ENCODE measurements at places on chromosomes 7 and 10. TPM values are rescaled to one million over a fixed set of nuclear protein-coding genes. Genes with fewer than 3 reads are reported as not detected.

GRCh38 chr7:154610903-154611302, 392.0 kb downstream of the PAXIP1 start:
- H3K4me1 ChIP-seq: no peaks in the 10 kb centered on the region
- no peak overlapping the region for H3K27ac ChIP-seq
- H3K4me3 ChIP-seq: no peak overlapping the region
- no peak for DNase-seq
- H3K36me3 ChIP-seq: no peaks in the 10 kb centered on the region

DNA sequence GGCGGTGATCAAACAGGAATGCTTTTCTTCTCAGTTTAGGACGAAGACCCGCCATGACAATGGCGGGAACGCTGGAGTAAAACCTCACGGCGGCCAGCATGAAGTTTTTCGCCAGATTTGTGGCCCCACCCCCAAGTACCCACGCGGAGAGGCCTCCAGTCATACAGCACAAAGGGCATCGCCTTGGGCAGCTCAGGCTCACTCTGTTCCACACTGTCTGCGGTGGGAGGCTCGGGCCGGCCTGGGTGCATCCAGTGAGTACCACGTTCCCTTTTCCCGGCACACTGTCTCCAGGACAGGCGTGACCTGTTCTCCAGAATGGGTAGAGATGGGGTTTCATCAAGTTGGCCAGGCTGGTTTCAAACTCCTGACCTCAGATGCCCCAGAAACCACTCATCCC, 27.3 kb downstream of the ASB13 start:
- no peaks in the 10 kb centered on the region for H3K4me1 ChIP-seq
- no peak overlapping the region for H3K27ac ChIP-seq
- peaks cover 38% of the 10 kb centered on the region for H3K36me3 ChIP-seq

GRCh38 chr10:6912424-6912823, 332.3 kb upstream of the PRKCQ start:
- peaks cover 4% of the 10 kb centered on the region for H3K4me1 ChIP-seq
- no peak for DNase-seq
- H3K27ac ChIP-seq: no peak overlapping the region
- H3K27me3 ChIP-seq: no peaks in the 10 kb centered on the region
- no peaks in the 10 kb centered on the region for H3K36me3 ChIP-seq
- H3K4me3 ChIP-seq: no peak overlapping the region

DNA sequence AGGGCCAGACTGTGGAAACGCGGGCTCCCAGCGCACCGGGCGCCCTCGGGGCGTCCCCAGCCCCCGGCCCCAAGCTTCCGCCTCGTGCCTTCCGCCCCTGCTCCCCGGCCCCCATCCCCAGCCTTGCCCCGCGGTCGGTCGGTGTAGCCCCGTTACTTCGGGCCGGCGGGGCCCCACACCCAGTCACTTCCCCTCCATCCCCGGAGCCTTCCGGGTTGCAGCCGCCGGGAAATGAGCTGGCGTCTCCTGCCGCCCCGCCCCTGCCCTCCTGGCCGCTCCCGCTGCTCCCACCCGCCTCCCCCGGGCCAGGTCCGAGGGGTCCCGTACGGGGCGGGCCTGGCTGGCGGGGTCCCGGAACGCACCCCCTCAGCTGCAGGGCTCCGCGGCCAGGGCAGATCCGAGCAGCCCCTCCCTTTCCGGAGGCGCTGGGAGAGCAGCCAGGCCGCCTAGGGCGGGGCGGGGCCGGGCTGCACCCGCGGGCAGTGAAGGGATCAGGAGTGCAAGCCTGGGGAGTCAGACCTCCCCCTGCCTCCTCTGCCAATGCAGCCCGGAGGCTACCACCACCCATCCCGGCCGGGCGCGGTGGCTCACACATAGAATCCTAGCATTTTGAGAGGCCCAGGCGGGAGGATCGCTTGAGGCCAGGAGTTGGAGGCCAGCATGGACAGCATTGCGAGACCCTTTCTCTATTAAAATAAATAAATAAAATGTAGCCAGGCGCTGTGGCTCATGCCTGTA, 709 bp downstream of the ARPC1B start:
- peak overlapping the region; percentile 82 for H3K4me3 ChIP-seq
- DNase-seq: peak; percentile 76
- no peaks in the 10 kb centered on the region for H3K4me1 ChIP-seq
- H3K36me3 ChIP-seq: peaks cover 11% of the 10 kb centered on the region
- peak overlapping the region; percentile 90 for H3K27ac ChIP-seq

DNA sequence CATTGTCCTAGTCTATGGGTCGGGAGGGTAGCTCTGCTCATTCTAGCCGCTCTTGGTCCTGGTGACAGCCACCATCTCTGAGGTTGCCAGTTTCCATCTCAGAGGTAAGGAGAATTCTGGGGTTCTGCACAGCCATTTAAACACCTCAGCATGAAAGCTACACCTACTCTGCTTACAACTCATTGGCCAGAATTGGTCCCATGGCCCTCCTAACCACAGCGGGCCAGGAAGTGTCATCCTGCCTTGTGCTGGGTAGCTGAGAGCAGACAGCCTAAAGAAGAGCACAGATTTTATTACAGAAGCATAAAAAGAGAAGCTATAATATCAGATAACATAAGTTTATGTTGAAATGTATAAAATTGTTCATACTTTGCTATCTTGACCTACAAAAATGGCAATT, 152.7 kb downstream of the HECW1 start:
- no peaks in the 10 kb centered on the region for H3K36me3 ChIP-seq
- H3K4me1 ChIP-seq: no peaks in the 10 kb centered on the region
- H3K4me3 ChIP-seq: no peak overlapping the region
- no peaks in the 10 kb centered on the region for H3K27me3 ChIP-seq

DNA sequence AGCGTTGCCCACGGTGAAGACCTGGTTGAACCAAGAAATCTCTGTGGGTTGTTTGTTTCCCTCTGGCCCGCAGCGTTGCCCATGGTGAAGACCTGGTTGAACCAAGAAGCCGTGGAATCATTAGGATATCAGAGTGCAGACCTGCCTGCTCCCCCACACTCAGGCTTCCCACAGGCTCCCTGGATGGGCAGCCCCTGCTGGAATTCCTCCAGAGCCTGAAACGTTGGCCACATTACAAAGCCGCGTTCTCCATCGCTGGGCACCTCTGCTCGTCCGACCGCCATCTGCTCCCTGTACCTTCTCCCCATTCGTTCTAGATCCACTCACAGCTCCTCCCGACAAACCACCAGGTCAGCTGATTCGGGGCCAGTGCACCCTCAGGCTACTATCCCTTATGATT, 266.9 kb upstream of the SHH start:
- no peak overlapping the region for H3K4me3 ChIP-seq
- no peak overlapping the region for H3K27ac ChIP-seq
- no peaks in the 10 kb centered on the region for H3K36me3 ChIP-seq
- DNase-seq: no peak

DNA sequence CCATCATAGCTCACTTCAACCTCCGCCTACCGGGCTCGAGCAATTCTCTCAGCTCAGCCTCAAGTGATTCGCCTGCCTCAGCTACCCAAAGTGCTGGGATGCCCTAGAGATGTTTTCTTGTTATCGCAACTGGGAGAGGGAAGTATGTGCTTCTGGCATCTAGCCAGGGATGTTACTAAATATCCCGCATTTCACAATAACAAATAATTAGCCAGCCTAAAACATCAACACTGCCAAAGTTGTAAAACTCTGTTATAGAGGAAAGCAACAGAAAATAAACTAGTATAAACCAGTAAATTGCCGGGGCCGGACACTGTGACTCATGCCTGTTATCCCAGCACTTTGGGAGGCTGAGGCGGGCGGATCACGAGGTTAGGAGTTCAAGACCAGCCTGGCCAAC, 7.2 kb downstream of the INA start:
- no peak for DNase-seq
- no peak overlapping the region for H3K4me3 ChIP-seq
- peaks cover 6% of the 10 kb centered on the region for H3K27me3 ChIP-seq
- H3K27ac ChIP-seq: no peak overlapping the region
- H3K4me1 ChIP-seq: no peaks in the 10 kb centered on the region
- H3K36me3 ChIP-seq: no peaks in the 10 kb centered on the region

GRCh38 chr10:13500201-13500600, 28.6 kb downstream of the BEND7 start:
- H3K27me3 ChIP-seq: no peaks in the 10 kb centered on the region
- H3K4me1 ChIP-seq: no peaks in the 10 kb centered on the region
- DNase-seq: no peak
- H3K27ac ChIP-seq: no peak overlapping the region

DNA sequence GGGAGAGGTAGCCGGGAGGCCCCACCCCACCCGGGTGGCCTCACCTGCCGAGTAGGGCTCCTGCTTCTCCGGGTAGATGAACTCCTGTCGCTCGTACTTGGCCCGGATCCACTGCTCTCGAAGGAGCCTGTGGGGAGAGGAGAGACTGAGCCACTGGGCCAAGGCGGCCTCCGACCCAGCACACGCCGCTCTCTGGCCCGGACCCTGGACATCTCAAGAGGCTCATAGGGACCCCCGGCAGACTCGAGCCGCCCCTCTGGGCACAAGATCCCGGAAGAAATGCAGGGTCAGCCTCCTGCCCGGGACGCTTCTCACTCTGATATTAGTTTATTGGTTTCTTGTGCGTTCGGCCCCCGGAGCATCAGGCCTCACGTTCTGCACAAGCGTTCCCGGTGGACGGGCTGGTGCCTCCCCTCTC, 34.5 kb downstream of the ADAP1 start:
- H3K4me1 ChIP-seq: no peaks in the 10 kb centered on the region
- no peak for DNase-seq
- H3K4me3 ChIP-seq: no peak overlapping the region
- no peaks in the 10 kb centered on the region for H3K27me3 ChIP-seq
- no peak overlapping the region for H3K27ac ChIP-seq

DNA sequence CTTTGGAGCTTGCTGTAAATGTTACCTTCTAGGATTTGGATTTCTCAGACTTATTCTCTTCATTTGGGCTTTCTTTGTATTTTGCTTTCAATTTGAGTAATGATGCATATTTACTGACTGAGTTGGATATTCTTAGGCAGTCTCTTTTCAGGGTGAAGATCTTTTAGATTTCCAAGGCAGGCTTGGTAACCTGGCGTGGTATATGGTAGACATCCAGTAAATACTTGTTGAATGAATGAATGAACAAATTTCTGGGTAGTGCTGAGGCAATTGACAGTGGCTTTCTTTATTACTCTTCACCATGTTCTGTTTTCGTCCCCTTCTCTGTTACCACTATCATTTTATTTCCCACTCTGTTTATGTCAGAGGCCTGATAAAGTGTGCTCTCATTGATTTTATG, 27.1 kb downstream of the BBS9 start:
- no peaks in the 10 kb centered on the region for H3K27me3 ChIP-seq
- no peak overlapping the region for H3K27ac ChIP-seq
- H3K4me3 ChIP-seq: no peak overlapping the region
- no peak for DNase-seq
- no peaks in the 10 kb centered on the region for H3K4me1 ChIP-seq

GRCh38 chr10:5292196-5292735, 72.5 kb upstream of the UCN3 start:
- no peaks in the 10 kb centered on the region for H3K27me3 ChIP-seq
- H3K36me3 ChIP-seq: no peaks in the 10 kb centered on the region
- H3K4me3 ChIP-seq: no peak overlapping the region
- DNase-seq: no peak
- H3K4me1 ChIP-seq: no peaks in the 10 kb centered on the region

- no peaks in the 10 kb centered on the region for H3K36me3 ChIP-seq
- no peaks in the 10 kb centered on the region for H3K4me1 ChIP-seq
- H3K27ac ChIP-seq: no peak overlapping the region
These were observed 11.1 kb upstream of the ARID5B start for GRCh38 chr10:61890430-61890829.

DNA sequence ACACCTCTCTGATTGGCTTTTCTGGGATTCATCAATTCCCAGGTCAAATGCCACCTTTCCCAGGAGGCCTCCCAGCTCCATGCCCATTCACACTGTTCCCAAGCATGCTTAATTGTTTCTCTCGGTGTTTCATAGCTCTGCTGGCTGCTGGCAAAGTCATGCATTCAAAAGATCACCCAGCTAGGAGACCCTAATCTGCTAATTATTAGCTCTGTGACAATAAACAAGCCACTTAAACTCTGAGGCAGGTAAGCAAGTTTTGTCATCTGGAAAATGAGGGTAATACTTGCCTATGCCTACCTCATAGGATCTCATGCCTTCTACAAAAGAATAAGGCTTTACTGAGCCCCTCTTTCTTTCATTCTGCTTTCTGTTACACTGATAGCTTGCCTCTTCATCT, 828 bp upstream of the KEL start:
- H3K4me1 ChIP-seq: no peaks in the 10 kb centered on the region
- H3K27me3 ChIP-seq: no peaks in the 10 kb centered on the region

Gene ITGB1
- 454 TPM for total RNA-seq

Gene PTF1A
- total RNA-seq: not detected

Gene UPK3B
- 78.8 TPM for total RNA-seq

Gene SLC13A1
- total RNA-seq: not detected

Gene SPDYE16
- total RNA-seq: not detected

Gene CPSF4
- 18.8 TPM for total RNA-seq
